ENCODE measurements at places on chromosomes 11 and 22. TPM values are rescaled to one million over a fixed set of nuclear protein-coding genes. Genes with fewer than 3 reads are reported as not detected.
A peak's percentile ranks its signal among the peaks of the same experiment; 100 is the strongest.

GRCh38 chr22:45290410-45290936 lies 5.7 kb downstream of the UPK3A start:
- no peak for DNase-seq

GRCh38 chr11:112037527-112037926 lies 12.3 kb downstream of the DLAT start:
- no peak for DNase-seq

- DNase-seq = peak; percentile 69
These were observed 8.6 kb upstream of the APOBEC3B start for GRCh38 chr22:38973289-38974169.

- no peak for DNase-seq
These were observed 2.4 kb upstream of the ZBTB16 start for GRCh38 chr11:114057147-114057546.

DNA sequence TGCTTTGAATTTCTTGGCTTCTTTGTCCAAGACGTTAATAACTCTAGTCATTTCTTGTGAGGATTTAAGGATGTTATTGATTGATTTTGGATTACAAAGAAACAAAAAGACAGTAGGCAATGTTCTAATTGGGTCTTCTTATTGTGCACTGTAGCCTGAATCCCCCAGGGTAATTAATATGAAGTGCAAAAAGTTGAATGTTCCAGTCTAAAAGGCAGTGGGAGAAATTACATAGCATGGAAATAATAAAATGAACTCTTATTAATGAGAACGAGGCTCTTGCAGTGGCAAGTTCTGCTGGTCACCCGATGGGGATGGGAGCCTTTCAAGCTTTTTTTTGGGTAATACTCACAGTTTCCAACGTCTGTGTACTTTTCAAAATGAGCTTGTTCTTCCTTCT lies 45.6 kb downstream of the UBASH3B start:
- DNase-seq = no peak

- no peak for DNase-seq
These were observed 10.9 kb downstream of the LINC01488 start for GRCh38 chr11:69492201-69492991.

- no peak for DNase-seq
These were observed 17.1 kb upstream of the CSRP3 start for GRCh38 chr11:19218786-19219460.

GRCh38 chr11:73854680-73855079 lies 22.0 kb downstream of the COA4 start:
- no peak for DNase-seq

- no peak for DNase-seq
These were observed 81.4 kb downstream of the TBC1D22A start for GRCh38 chr22:46843821-46844255.

DNA sequence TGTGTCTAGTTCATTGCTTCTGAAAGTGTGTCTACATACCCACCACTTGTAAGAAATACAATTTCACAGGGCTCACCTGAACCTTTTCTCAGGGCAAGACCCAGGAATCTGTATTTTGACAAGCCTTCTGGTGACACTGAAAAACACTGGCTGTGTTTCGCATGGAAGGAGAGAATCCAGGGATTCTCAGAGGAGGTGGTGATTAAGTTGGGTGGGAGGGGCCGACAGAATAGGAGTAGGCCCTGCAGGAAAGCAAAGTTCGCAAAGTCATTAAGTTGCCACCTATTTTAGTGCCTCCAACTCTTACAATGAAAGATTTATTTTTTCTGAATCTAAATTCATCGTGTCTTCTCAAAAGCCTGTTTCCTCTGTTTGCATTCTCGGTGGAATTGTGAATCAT lies 186.8 kb downstream of the FAT3 start:
- no peak for DNase-seq

- DNase-seq = no peak
These were observed 102.1 kb downstream of the FBXO7 start for GRCh38 chr22:32576553-32577253.

- DNase-seq = no peak
These were observed 103.1 kb downstream of the TSPAN18 start for GRCh38 chr11:44829838-44830237.

- no peak for DNase-seq
These were observed 25.6 kb upstream of the SORL1-AS1 start for GRCh38 chr11:121478226-121478894.

DNA sequence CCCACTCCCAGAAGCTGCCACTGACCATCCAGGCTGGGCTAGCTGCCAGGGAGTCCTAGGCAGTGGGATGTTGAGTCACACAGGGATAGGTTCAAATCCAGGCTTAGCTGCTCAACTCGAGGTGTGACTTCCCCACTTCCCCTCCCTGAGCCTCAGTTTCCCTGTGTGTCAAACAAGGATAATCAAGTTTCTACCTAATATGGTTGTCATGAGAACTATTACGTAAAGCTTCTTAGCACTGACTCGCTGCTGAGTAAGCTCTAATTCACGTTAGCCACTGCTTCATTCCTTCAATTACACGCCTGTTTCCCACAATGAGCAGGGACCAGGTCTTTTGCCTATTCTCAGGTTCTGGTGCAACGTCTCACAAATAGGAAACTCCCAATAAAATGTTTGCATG lies 67.7 kb downstream of the SEZ6L start:
- no peak for DNase-seq

- DNase-seq = no peak
These were observed 1.1 kb upstream of the PYGM start for GRCh38 chr11:64760759-64761420.

The THAP12 gene
- 32.2 TPM for total RNA-seq

The MMP12 gene
- total RNA-seq = not detected

The SPTBN2 gene
- total RNA-seq = 371 TPM

The LRRC4C gene
- 0.64 TPM for total RNA-seq

The PLA2G3 gene
- total RNA-seq = 1.3 TPM

The OR51E1 gene
- not detected for total RNA-seq
